ENCODE measurements at places on chromosomes 7 and 10. TPM values are rescaled to one million over a fixed set of nuclear protein-coding genes. Genes with fewer than 3 reads are reported as not detected.

DNA sequence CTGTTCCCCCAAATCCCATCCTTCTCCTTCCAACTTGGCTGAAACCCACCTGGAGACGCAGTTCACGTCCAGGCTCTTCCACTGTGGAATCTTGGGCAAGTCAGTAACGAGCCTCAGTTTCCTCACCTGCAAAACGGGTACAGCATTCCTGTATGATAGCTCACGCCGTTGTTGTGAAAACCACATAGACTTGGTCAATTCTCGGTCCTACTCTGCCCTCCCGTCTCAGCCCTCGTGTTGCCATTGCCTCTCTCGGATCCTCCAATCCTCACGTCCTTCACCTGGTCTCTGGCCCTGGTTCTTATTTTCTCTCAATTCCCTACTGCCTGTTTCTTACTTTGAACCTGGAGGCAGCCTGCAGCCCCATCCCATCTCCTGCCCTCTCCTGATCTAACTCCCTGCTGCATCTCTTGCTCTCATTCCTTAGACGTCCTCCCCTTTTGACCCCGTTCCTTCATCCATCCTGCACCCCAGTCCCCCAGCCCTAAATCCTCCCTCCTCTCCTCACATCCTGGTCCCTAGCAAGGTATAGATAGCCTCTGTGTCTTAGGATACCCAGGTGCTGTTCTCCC is 2.0 kb upstream of the MUC12 start:
- DNase-seq: no peak

NPFFR1 gene
- not detected for total RNA-seq

UBN2 gene
- total RNA-seq: 17.8 TPM

CPVL gene
- total RNA-seq: 160 TPM

DNA sequence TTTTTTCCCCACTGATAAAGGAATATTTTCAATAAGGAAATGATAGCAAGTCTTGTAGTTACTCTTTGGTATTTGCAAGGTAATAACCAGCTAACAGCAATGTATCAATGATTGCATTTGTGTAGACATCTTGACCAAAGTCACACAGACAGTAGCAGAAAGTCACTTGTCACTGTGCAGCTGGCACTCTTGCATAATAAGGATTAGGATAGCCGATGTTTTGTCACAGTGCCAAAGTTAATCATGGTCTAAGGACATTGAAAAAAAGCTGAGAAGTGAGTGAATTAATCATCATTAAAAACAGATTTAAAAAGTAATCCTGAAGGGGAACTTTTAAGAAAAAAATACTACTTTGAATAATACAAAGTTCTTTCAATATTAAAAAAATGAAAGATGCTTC is 834.3 kb upstream of the C7orf33 start:
- no peak for DNase-seq

PRSS2 gene
- not detected for total RNA-seq

DNA sequence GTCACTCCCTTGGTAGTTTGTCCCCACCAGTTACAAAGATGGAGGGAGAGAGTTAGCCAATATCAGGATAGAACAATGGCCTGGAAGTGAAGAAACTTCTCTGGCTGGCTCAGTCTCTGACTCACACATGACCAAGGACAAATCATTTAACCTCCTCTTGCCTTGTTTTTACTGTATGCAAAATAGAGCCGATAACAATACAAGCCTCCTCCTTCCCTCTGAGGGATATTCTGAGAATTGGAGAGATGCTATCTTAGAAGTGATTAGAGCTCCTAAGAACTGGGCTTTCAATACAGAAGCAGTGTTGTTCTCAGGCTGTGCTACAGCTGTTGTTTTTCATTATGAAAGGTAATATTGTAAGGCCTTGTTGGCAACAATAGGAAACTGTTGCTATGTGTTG is 87.7 kb upstream of the EGR2 start:
- DNase-seq: no peak

- DNase-seq: no peak
These were observed 26.5 kb downstream of the PDE1C start for GRCh38 chr7:32043688-32044087.

AGR3 gene
- not detected for total RNA-seq

GRCh38 chr10:96395931-96396877 is 37.4 kb upstream of the OPALIN start:
- peak; percentile 63 for DNase-seq

- DNase-seq: no peak
These were observed 89.4 kb upstream of the SEMA3E start for GRCh38 chr7:83738291-83738835.

WDR37 gene
- total RNA-seq: 30.7 TPM

DNA sequence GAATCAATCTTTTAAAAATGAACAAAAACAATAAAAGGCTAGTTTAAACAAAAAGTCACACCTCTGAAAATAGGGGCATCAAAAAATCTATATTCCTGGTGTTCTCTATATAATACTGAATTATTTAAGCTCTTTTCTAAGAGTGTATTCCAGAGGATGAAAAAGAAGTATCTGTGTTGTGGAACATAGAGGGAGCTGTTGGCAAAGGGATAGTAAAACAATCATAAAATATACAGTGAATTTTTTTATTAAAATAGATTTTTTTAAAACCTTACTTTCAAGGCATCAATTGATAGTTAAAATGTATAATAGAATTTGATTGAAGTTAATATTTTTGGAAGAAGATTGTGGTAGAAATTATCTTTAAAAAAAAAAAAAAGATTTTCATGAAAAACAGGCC is 1409.1 kb upstream of the CELF2 start:
- DNase-seq: no peak

GRCh38 chr10:91088300-91089140 is 131.9 kb upstream of the PCGF5 start:
- no peak for DNase-seq

HIP1 gene
- total RNA-seq: 16.0 TPM

- DNase-seq: no peak
These were observed 121.2 kb upstream of the PRKCQ start for GRCh38 chr10:6701289-6701688.

GRCh38 chr10:100939763-100940344 is 27.1 kb downstream of the SLF2 start:
- DNase-seq: no peak

GRCh38 chr10:114009281-114009996 is 34.2 kb upstream of the ADRB1 start:
- DNase-seq: no peak

- DNase-seq: no peak
These were observed 16.5 kb upstream of the TPST1 start for GRCh38 chr7:66188645-66189044.

DNA sequence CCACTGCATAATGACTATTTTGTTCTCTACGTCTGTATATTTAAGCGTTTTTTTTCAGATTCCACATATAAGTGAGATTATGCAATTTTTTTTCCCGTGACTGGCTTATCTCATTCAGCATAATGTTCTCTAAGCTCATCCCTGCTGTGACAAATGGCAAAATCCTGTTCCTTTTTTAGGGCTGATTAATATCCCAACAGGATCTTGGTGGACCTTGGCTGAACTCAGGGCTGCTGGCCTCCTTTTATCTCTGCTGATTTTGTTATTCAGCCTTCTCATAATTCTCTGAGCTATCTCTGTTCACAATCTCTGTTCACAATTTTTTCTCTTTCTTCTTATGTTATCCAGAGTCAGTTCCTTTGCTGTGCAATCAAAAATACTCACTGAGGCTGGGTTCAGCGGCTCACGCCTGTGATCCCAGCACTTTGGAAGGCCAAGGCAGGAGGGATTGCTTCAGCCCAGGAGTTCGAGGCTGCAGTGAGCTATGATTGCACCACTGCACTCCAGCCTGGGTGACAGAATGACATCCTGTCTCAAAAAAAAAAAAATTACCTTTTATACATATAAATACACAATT is 1035.9 kb upstream of the AUTS2 start:
- DNase-seq: no peak

GRCh38 chr10:119416855-119417254 is 125.7 kb downstream of the RGS10 start:
- DNase-seq: peak; percentile 68

AOC1 gene
- 0.67 TPM for total RNA-seq

GPC2 gene
- 1.0 TPM for total RNA-seq

DNA sequence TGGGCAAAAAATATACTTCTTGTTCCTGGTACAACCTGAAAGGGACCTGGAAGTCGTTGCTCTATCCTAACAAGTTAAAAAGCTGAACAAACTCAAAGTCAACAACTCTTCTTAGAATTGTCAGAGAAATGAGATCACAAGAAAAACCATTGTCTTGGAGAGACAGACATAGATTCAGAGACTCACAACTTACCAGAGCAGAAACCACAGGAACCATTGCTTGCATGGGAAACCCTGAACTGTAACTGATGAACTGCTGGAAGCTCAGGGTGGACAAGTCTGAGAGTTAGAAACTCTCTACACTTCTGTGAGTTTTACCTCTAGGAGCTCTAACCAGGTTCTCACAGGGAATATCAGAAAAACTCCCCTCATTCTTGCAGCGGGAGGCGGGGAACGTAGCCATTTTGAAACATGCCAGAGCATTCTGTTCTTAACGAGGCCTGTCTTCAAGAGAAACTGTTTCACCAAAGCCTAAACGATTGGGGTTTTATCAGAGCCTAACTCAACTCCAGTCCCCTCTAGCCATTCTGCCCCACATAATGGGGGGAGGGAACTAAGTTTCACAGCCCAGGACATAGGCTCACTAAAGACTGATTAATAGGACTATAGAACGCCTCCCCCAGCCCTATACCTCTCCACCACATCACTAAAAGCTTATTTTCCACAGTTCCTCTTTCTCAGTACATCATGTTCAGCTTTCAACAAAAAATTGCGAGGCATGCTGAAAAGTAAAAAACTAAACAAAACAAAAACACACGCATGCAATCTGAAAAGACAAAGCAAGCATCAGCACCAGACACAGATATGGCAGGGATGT is 12.0 kb upstream of the GSDME start:
- DNase-seq: no peak

ANXA8L1 gene
- total RNA-seq: not detected

INMT gene
- total RNA-seq: 23.5 TPM

SLC18A3 gene
- total RNA-seq: not detected

GRCh38 chr7:40403703-40404476 is 269.1 kb downstream of the SUGCT start:
- no peak for DNase-seq

ERVW-1 gene
- total RNA-seq: not detected

DNA sequence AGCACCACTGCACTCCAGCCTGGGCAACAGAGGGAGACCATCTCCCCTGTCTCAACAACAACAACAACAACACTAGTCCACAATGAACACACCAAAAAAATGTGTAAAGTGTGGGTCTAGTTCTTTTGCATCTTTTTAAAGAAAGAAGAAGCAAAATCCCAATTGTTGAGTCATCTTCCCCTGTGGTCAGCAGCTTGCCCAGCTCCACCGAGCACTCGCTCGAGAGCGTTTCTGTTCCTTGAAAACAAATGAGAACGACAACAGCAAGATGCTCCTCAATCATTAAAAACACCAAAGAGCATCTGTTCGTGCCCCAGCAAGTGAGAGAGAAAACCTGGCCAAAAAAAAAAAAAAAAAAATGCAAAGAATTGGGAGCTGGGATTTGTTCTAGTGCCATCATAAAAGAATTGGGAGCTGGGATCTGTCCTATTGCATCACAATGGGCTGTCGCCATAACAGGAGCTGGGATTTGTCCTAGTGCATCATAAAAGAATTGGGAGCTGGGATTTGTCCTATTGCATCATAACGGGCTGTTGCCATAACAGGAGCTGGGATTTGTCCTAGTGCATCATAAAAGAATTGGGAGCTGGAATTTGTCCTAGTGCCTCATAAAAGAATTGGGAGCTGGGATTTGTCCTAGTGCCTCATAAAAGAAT is 118.1 kb downstream of the PTPRN2 start:
- no peak for DNase-seq

EBF3 gene
- 7.8 TPM for total RNA-seq

- DNase-seq: peak; percentile 68
These were observed 293.7 kb downstream of the POU6F2 start for GRCh38 chr7:39271402-39271801.

MAP3K8 gene
- 17.9 TPM for total RNA-seq

- DNase-seq: peak; percentile 55
These were observed 1.5 kb downstream of the KMT2E start for GRCh38 chr7:105015390-105015965.

DNA sequence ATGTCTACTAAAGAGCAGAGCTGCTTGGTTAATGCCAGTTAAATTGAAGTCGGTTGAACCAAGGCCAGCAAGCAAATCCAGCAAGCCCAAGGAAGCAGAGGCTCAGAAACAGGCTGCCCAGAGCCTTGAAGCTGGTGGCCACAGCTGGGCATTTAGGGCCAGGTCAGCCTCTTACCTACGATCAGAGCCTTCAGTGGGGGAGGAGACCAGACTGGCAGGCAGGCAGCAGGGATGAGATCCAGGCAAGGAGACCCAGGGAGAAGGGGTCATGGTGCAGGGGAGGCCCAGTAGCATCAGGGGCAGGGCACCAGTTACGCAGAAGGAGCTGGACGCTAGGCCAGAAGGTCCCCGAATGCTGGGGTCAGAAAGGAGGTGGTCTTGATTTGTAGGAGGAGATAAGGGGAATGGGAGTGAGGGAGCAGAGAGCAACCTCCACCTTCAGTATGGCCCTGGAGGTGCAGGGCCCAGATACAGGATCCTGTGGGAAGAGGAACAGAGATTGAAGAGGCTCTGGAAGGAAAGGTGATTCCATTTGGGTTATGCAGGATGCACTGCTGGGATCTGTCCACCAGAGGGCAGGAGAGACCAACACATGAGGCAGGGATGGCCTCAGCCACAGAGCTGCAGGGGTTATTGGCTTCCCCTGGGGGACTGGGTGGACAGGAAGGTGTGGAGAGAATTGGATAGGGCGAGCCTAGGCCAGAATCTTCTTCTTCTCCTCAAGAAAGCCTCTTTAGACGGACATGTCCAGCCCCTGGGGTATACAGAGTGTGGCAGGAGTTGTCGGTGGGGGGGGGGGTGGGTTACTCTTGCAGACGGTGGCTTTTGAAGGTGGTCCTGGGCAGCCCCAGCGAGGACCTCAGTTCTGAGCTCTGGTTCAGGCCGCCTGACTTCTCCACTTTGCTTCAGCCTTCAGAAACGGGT is 132.6 kb upstream of the PODXL start:
- peak; percentile 73 for DNase-seq

DNA sequence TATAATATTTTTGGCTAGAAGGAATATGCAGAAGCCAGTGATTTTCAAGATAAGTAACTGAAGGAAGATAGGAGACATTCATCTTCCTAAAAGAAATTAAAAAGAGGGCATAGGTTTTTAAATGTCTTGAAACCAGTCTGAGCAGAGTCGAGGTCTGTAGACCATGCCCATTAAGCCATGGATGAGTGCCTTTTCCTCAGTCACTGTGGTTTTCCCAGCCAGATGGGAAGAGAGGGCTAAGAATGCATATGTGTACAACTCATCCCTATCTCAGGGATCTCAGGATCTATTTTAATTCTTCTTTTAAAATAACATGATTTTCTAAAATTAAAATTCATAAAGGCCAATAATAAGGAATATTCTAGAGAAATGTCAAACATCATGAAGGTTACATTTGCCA is 112.8 kb downstream of the PPP1R3A start:
- no peak for DNase-seq

DNA sequence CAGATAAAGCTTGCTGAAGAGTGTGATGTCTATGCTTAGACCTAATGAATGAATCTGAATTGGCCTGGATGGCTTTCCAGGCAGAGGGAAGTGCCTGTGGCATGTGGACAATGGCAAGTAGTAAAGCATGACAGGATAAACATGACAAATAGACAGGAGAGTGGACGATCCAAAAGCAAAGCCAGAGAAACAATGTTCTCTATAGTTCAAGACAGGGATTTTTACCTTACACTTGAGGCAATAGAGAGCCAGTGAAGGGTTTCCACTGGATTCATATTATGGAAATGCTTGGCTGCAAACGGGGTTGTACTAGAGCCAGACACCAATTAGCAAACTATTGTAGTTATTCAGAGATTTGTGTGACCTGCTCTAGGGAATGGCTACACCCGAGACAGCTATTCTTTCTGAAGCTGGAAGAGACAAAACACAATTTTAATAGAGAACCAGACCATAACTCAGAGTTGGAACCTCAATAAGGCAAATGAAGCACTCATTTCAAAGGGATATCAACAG is 2.3 kb downstream of the AGMO start:
- no peak for DNase-seq

TAS2R3 gene
- total RNA-seq: not detected
